ENCODE measurements at places on chromosomes 16 and 17. TPM values are rescaled to one million over a fixed set of nuclear protein-coding genes. Genes with fewer than 3 reads are reported as not detected.

Gene RNF43
- polyA plus RNA-seq, result 1.9 TPM

Gene SLC13A5
- not detected for polyA plus RNA-seq

DNA sequence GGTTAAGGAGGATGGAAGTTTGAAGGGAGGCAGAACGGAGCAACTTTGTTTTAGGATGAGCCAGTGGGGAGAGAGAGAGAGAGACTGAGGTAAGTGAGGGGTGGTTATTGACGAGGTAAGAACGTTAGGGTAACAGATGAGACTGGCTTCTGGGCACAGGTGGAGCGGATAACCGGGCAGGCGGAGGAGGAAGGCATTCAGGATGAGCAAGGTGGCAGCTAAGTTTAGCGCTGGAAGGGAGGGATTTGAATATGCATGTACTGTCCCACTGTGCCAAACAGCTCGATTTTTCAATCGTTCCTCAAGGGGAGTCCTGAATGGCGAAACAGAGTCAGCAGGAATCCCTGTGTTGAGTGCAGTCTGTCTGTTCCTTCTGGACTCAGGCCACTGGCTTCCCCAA, 35.8 kb downstream of the CACNG3 start:
- no peak for DNase-seq

DNA sequence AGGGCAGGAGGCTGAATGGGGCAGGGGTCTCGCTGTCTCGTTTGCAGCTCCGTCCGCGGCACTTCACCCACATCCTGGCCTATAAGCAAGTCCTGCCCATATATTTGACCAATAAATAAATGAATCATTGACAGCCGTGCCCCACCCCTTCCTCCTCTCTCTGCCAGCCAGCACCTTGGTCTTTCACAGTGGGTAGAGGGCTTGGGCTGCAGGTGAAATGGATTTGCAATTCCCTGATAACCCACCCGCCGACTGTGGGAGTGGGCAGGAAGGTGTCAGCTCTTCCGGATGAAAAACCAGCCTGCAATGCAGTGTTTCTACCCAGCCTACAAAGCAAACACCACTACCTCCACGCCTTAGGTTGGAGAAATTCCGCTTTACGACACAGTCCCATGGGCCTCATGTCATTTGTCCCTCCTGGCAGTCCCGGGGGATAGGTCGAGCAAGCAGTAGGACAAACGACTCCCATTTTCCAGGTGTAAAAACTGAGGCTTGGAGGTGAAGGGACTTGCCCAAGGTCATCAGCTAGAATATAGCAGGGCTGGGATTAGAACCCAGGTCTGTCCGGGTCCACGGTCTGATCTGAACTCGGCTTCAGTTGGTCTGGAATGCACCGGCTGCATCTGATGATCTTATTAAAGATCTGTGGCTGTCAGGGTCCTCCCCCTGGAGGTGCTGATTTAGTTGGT, 79.0 kb downstream of the ABCC1 start:
- no peak for DNase-seq

All from heart left ventricle (tissue), 16 donors.